Activated T-helper 2 cell treated with anti-CD3 and anti-CD28 coated beads, Interferon-gamma antibody, Interleukin-2, Interleukin-4, amounts not matched to agents 10 μg/mL and 5 μg/mL and 100 μg/mL, durations not matched to agents 14 hours and 24 hours and 36 hours (primary cell): ENCODE measurements at places on chromosomes 16 and 17.

GRCh38 chr16:1150511-1150982 lies 2.4 kb upstream of the CACNA1H start:
- H3K4me3 ChIP-seq: no peak overlapping the region
- H3K27ac ChIP-seq: no peak overlapping the region
- peaks cover 10% of the 10 kb centered on the region for H3K27me3 ChIP-seq
- H3K36me3 ChIP-seq: no peaks in the 10 kb centered on the region

DNA sequence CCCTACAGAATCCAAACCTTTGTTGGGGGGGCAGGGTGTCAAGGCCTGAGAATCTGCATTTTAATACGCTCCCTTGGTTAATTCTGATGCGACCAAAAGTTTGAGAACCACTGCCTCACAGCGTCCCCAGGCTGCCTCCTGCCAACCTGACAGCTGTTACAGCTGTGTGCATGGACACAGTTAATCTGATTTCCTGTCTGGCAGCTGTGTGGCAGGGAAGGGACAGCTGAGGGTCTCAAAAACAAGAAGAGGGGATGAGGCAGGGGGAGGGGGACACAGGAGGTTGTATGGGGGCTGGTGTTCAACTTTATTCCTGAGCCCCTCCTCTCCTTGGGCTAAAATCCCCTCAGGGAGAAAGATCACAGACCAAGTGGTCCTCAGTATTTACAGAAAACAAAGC lies 17.5 kb downstream of the HDAC5 start:
- no peaks in the 10 kb centered on the region for H3K27me3 ChIP-seq
- no peak overlapping the region for H3K27ac ChIP-seq
- H3K4me1 ChIP-seq: no peaks in the 10 kb centered on the region
- no peak for DNase-seq
- no peak overlapping the region for H3K4me3 ChIP-seq

DNA sequence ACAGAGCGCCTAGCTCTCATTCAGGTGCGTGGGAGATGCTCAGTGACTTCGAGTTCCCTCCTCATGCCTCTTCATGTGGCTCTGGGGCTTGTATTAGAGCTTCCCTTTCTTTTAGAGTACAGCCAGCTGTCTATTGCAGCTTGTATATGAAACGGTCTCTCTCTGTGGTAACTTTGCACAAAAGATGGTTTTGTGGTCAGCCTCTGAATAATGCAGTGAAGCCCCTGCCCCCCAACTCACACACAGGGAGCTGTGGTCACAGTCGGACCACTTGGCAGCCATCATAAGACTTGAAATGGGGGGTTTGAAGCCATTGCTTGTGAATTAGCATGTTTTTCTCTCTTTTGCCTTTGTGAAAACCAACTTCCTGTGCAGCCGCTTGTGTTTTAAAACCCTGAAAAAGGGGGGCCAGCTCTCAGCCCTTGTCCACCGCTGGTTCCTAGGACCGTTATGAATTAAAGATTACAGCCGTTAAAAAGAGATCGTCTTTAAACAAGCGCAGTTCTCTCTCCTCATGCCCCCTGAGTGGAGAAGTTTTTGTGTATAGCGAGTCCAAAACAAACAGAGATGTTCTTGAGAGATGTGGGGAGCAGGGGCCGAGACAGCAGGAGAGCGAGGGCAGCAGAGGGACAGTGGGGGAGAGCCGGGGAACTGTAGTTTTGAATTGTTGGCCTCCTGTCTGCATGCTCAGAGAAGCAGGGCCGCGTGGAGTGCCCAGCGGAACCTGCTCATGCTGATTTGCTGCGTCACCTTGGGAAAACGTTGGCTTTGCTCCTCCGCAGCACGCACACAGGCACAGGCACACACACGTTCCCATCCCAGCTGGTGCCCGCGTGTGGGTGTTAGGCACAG lies 199.0 kb downstream of the MSI2 start:
- peak; percentile 26 for DNase-seq
- H3K4me1 ChIP-seq: peaks cover 67% of the 10 kb centered on the region
- no peaks in the 10 kb centered on the region for H3K27me3 ChIP-seq
- peak overlapping the region; percentile 28 for H3K4me3 ChIP-seq
- peak overlapping the region; percentile 92 for H3K27ac ChIP-seq

DNA sequence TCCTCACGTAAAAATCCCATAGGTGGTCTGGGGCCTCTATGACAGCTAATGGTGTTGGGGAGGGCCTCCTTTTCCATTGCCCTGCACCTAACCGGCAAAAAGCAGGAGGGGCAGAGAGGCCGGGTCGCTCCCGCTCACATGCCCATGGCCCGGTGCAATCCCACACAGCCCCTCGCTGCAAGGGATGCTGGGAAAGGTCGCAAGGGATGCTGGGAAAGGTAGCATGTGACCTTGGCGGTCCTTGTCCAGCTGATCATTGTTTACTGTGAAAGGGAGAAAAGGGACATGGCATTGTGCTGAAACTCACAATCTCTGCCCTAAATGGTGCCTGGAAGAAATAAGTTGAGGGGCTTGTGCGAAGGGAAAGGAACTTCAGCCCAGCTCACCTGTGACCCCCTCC lies 10.0 kb downstream of the DEF8 start:
- H3K4me1 ChIP-seq: no peaks in the 10 kb centered on the region
- H3K4me3 ChIP-seq: no peak overlapping the region
- no peaks in the 10 kb centered on the region for H3K27me3 ChIP-seq
- H3K27ac ChIP-seq: no peak overlapping the region
- peaks cover 12% of the 10 kb centered on the region for H3K36me3 ChIP-seq

DNA sequence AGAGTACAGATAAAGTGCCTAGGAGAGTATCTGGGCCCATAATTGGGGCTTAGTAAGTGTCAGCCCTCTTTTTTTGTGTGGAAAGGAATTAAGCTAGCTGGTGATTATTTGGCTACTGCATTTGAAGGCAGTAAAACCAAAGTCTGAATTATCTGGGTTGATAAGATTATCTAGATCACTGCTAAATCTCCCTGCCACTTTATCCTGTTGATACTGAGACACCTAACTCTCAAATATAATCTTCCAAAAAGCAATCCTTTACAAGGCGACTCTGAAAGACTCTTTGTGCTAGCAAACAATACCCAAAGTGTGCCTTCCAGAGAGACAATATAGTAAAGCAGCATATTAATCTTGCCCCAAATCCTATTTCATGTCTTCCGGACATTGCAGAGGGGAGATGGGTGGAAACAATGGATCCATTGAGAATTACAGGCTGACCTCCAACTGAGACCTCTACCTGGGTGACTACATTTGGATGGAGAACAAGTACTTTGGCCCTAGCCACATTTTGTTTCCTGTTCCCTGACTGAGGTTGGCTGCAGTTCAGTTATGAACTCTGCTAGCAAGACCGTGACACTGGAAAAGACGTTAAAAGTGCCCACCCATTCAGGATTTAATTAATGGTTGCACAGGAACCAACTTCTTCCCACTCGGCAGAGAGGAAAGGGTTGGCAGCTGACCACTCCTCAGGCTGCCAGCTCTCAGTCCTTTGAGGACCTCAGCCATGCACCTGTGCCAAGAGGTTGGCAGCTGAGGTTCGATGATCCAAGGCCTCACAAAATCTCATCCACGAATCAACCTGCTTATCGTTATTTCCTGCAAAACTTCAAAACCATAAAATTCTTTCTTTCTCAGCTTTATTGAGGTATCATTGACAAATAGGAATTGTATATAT lies 72.6 kb downstream of the SYCE1L start:
- H3K4me1 ChIP-seq: no peaks in the 10 kb centered on the region
- H3K27me3 ChIP-seq: peaks cover 17% of the 10 kb centered on the region
- H3K27ac ChIP-seq: no peak overlapping the region
- DNase-seq: no peak
- H3K4me3 ChIP-seq: no peak overlapping the region

GRCh38 chr16:48448841-48449481 lies 63.7 kb upstream of the SIAH1 start:
- DNase-seq: no peak
- no peaks in the 10 kb centered on the region for H3K36me3 ChIP-seq
- H3K27ac ChIP-seq: no peak overlapping the region
- H3K27me3 ChIP-seq: peaks cover 2% of the 10 kb centered on the region
- no peak overlapping the region for H3K4me3 ChIP-seq
- no peaks in the 10 kb centered on the region for H3K4me1 ChIP-seq

- no peak for DNase-seq
- H3K36me3 ChIP-seq: no peaks in the 10 kb centered on the region
- peaks cover 3% of the 10 kb centered on the region for H3K27me3 ChIP-seq
- no peaks in the 10 kb centered on the region for H3K4me1 ChIP-seq
Measured at GRCh38 chr17:68709461-68709860, 108.3 kb upstream of the FAM20A start.

DNA sequence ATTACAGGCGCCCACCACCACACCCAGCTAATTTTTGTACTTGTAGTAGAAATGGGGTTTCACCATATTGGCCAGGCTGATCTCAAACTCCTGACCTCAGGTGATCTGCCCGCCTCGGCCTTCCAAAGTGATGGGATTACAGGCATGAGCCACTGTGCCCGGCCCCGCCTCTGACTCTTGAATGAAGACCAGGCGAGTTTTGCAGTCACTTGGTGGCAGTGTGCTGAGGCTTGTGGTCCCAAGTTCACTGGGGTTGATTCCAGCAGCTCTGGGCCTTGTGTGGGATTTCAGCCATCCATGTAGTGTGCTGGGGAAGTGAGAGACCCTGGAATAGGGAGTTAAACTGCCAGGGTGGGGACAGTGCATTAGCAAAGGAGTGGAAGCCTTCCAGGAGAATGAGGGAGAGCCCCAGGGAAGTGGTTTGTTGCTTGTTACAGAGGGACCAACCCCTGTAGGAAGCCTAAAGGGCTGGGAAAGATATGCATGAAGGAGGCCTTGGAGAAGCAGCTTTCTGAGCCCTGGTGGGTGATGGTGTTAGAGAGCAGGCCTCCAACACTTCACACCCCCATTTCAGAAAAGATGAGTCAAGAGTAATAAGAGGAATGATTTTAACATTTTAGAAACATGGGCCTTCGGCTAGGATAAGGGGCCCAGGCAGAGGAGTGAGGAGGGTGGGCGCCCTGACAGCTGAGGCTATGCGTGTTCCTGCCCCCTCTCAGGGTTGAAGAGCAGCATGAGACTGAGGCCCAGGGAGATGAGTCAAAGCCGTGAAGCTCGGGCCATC lies 14.5 kb downstream of the PSKH1 start:
- H3K27ac ChIP-seq: no peak overlapping the region
- no peaks in the 10 kb centered on the region for H3K27me3 ChIP-seq
- peaks cover 7% of the 10 kb centered on the region for H3K4me1 ChIP-seq
- no peak for DNase-seq
- H3K4me3 ChIP-seq: no peak overlapping the region
- H3K36me3 ChIP-seq: peaks cover 22% of the 10 kb centered on the region

DNA sequence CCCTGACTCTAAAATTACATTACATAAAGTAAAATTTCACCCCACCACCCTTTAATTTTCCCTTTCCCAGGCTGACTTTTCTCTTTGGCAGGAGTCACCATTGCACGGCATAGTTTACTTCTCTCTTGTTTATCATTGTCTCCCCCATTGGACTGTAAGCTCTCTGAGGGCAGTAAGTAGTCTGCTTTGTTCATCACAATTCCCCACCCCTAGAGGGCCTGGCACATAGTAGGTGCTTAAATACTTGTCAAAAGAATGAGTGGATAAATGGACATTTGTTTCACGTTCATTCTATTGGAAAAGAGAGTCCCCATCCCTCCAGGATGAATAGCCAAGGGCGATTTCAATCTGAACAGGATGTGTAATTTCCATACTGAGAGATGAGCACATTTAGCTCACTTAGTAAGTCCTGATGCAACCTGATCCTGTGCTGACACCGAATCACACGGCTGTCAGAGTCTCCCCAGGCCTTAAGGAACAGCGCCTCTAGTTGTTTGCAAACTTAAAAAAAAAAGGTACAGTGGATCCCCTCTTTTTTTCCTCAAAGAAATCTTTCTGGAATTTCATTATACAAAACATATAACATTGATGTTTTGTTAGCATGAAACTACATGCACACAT lies 54.0 kb downstream of the AKAP1 start:
- DNase-seq: no peak
- H3K27me3 ChIP-seq: peaks cover 2% of the 10 kb centered on the region
- peaks cover 3% of the 10 kb centered on the region for H3K4me1 ChIP-seq
- H3K4me3 ChIP-seq: no peak overlapping the region

DNA sequence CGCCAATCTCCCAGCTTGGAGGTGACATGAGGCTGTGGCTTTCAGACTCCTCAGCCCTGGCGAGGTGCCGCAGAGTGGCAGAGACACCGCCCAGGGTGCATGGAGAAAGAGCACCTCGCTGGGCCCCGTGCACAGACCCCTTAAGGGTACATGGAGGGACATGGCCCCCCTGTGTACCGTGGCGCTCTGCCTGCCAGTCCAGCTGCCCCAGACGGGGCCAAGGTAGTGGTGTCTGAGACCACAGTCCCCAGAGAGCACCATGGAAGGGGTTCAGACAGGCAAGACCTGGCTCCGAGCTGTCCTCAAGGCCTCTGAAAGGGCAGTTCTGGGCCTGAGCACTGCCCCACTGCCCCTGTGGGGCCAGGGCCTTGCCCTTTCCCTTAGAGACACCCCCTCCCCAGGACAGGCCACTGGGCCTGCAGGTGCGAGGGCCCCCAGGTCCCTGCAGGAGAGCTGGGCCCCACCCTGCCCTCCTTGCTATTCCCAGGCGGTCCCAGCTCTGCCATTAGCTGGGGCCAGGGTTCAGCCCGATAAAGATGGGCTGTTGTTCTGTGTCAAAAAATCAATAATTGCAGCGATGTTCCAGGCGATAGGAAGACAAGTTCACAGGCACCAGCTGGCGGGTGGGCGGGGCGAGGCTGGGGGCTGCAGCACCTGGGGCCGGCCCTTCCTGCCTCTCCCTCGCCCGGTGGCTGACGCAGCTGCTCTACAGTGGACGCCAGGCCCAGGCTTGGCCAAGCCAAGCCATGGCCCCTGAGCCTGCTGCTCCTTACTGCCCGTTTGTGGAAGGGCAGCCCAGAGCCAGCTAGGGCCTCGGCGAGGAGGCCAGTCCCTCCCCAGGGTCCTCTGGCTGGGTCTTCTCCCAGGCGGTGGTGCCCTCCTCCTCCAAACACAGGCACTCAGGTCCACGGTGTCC lies 51.7 kb downstream of the ZFPM1 start:
- H3K27me3 ChIP-seq: no peaks in the 10 kb centered on the region
- H3K27ac ChIP-seq: no peak overlapping the region
- no peaks in the 10 kb centered on the region for H3K36me3 ChIP-seq

DNA sequence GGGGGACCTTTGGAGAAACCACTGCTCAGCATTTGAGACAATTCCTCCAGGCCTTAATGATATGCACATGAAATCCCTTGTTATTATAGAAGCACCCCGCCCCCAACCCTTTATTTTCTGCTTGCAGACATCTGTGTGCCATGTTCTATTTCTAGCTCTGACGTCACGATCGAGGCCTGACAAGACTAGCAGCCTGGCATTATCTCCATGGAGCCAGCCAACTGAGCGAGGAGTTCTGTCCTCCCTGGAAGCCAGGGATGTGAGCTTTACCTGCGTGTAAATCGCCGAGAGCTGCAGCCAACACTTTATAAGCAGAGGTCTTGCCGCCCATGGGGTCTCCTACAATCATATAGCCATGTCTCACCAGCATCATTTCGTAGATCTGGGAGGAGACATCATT lies 116.9 kb downstream of the DNAH3 start:
- no peaks in the 10 kb centered on the region for H3K36me3 ChIP-seq
- no peak for DNase-seq
- H3K27ac ChIP-seq: no peak overlapping the region
- no peaks in the 10 kb centered on the region for H3K4me1 ChIP-seq

- peak within 1 kb of the TSS; percentile 97 for H3K27ac ChIP-seq
- peaks cover 52% of the 10 kb centered on the region for H3K4me1 ChIP-seq
- H3K4me3 ChIP-seq: peak within 1 kb of the TSS; percentile 91
- H3K36me3 ChIP-seq: peaks cover 37% of the 10 kb centered on the region
- peaks cover 28% of the 10 kb centered on the region for H3K27me3 ChIP-seq
Measured at GRCh38 chr17:55421179-55421934, at the start of gene MMD. MMD (minus strand) TSS chr17:55421835; CDS start chr17:55421695, 140 bp downstream.
